Panc1 (cell line): ENCODE measurements at places on chromosomes 7 and 10.
A peak's percentile ranks its signal among the peaks of the same experiment; 100 is the strongest.

- no peak for DNase-seq
Observed at GRCh38 chr7:21300692-21301091, 127.2 kb upstream of the SP4 start.

DNA sequence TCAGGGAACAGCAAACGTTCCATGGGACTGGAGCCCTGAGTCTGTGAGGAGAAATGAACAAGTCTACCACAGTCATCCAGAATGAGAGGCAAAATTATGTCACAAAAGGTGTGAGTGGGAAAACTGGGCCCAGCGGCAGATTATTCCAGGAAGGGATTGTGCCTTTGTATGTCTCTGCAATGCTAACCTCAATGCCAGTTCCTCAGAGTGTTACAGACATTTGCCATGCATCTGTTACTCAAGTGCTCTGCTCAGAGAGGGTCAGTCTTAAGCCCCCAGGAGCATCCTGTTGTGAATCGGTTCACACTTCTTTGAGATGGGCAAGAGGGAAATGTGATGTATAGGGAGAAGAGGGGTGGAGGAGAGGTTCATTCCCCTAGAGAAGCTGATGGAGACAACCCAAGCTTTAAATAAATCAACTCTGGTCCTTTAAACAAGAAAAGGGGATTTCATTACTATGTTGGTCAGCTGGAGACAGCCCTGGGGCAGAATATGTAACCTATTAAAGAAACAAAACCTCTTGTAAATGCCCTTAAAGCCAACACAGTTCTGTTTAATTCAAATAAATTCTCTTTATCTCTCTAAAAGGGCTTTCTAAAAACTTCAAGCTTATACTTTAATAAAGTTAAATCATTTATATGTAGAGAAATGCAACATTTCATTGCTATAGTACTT lies 85.9 kb upstream of the GRB10 start:
- DNase-seq: no peak

- DNase-seq: no peak
Observed at GRCh38 chr10:72561745-72562166, 64.1 kb downstream of the MICU1 start.

DNA sequence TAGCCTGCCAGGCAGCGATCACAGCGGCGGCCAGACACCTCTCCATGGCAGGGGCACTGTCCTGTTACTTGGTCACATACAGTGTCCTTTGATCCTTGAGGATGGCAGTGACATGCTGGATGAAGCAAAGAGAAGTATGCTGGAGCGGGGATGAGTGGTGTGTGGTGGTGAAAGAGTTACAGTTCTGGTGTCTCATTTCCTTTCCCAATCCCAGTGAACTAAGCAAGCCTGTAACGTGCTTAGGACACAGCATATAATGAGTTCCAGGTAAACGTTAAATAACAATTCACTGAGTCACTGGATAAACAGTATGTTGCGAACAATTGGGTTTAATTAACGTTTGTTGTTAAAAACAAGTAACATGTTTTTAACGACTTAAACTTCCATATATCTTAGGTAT lies 63.5 kb upstream of the LAMB1 start:
- DNase-seq: no peak

- no peak for DNase-seq
Observed at GRCh38 chr10:79127151-79127961, 58.6 kb downstream of the ZMIZ1 start.

DNA sequence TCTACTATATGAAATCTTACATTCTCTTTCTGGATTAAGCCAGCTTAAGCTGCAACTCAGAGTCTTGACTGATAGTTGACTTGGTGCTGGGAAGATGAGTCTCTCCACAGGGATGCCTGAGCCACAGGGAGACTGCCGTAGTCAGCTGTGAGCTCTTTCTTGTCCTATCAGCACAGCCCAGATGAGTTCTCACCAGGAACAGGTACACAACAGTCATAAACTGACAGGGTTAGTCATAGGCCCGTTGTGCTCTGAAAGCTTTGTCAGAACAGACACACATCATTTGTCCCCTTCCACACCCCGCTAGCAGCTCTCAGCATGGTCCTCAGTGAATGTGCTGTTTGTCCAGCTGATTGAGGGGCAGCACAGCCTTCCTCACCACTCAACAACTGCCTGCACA lies 221.6 kb downstream of the RPS24 start:
- no peak for DNase-seq

GRCh38 chr10:7054915-7055314 lies 355.9 kb downstream of the SFMBT2 start:
- no peak for DNase-seq

- peak; percentile 32 for DNase-seq
Observed at GRCh38 chr10:132575320-132576201, 38.0 kb downstream of the INPP5A start.

DNA sequence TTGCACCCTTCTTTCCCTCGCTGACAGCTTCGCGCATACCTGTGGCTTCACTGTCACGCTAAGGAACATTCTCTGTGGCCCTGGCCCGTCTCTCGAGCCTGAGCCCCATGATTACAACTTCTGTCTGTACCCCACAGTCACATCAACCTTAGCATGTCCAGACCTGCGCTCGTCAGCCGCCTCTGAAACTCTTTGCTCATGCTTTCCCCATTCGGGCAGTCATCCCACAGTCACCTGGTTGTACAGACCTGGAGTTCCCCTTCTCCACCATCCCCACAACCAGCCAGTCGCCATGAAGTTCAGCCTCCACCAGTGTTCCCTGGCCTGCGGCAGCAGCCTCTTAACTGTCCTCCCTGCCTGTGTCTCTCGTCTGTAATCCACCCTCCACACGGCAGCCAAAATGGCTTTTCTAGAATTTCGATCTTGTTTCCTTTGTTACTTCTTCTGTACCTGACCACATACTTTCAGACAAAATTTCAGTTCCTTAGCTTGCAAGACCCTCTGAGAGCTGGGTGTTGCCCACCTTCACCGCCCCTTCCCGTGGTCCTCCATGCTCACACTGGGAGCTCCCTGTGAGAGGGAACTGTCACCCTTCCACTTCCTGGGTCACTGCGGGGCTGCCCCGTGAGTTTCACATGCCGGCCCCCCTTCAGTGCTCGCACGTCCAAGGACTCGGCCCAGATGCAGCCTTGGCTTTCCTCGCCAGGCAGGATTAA lies 229.2 kb downstream of the CELF2 start:
- DNase-seq: no peak

GRCh38 chr10:3408603-3409365 lies 236.2 kb upstream of the PITRM1 start:
- no peak for DNase-seq

DNA sequence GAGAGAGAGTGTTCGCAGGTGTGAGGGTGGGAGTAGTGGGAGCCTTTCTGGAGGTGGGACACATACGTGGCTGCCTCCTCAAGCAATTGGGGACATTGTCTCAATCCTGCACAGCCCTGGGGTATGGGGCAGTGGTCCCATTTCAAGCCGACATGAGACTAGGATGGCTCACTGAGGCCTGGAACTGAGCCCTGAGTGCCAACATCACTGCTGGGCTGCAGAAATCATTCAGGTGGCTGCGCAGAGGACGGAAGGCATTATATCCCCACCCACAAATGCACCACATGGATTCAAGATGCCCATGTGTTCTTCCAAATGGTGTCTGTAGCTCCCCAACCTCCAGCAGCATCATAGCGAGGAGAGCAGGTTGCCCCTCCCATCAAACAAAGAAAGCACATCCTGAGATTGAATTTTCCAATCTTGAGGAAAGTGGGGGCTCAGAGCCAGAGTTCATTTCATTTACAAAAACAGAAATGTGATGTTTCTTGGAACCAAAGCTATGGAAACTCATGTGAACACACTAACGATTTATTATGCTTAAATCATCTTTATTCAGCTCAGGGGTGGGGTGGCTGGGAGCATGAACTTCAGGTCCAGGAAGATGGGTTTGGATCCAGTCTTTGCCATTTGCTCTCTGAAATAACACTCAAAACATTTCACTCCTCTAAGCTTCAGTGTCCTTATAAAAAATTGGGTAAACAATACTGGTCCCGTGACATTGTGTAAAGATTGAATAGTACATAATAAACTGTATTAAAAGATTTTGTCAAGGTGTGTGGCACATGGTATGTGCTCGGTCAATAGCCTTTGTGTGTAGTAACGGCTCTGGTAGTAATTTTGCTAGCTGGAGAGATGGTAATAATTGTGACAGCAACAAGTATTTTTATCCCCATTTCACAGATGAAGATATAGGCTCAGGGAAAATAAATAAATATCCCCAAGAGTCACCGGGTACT lies 4.6 kb downstream of the SFTPA2 start:
- DNase-seq: no peak

- no peak for DNase-seq
Observed at GRCh38 chr7:80937336-80937735, 18.5 kb upstream of the SEMA3C start.

GRCh38 chr10:129330211-129330610 lies 136.8 kb upstream of the MGMT start:
- no peak for DNase-seq

DNA sequence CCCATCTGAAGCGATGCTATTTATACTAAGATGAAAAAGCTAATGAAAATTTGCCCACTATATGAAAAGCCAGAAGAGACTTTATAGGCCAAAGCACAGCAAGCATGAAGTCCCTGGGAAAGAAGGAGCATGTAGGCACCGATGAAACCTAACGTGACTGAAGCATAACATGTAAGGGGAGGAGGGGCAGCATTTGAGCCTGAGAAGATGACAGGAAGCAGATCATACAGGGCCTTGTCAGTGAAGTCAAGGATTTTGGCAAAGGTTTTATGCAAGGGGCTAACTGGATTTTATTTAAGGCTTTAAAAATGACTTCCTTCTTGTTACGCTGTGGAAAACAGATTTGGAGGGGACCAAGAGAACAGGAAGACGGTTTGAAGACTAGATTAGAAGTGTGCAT lies 744.0 kb downstream of the PHTF2 start:
- no peak for DNase-seq

DNA sequence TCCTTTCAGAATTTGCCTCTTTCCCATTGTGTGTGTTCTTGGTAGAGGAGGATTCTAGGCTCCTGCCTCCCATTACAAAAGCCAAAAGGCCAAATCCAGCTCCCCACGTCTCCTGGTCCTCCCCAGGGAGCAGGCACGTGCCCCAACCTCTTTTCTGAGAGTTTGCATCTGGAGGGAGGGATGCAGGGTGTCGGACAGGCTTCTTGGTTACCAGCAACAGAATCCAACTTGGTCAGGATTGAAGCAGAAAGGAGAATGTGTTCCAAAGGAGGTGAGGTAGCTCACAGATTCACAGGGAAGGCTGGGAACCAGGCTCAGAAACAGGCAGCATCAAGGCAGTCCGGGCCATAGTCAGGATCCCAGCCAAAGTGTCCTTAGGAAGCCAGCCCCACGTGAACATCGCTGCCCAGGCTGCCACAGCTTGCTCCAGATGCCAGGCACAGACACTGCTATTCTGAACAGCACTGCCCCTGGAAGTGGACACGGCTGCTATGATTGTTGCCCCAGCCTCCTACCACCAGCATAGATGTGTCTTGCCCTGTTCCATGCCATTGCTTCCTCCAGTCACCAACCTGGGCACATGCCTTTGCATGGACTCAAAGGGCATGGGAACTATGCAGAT lies 264.2 kb upstream of the ZMIZ1 start:
- no peak for DNase-seq

GRCh38 chr10:95976362-95977229 lies 66.8 kb upstream of the CCNJ start:
- DNase-seq: no peak

DNA sequence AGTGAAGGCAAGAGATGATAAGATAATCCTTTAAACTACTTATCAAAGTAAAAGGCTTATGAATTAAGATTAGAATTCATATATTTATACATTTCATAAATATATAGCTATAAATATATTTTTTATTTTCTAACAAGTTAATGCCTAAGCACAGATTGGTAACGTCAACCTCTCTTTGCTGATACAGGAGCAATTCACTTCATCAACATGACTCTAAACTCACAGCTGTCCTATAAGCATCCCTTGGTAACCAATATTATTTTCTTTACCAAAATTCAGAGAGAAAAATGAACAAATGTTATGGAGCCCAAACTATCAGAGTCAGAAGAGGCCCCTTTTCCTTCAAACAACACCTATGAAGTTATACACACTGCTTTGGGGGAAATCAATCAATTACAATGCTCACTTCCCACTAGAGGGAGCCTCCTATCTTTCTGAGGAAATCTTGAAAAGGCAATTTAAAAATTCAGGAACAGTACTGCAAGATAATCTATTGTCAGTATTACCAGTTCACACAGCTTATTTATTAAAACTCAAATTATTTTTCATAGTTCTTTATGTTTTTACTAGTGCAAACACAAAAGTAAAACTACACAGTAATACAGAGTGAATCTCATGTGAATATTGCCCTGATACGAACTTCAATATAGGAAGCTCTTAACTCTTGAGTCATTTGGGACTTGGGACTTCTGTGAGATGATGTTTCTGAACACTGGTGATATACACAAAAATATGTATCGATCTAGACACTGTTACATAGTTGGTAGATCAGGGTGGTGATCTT lies 51.0 kb upstream of the NOBOX start:
- DNase-seq: no peak

GRCh38 chr7:122550545-122550944 lies 148.4 kb downstream of the RNF133 start:
- no peak for DNase-seq

DNA sequence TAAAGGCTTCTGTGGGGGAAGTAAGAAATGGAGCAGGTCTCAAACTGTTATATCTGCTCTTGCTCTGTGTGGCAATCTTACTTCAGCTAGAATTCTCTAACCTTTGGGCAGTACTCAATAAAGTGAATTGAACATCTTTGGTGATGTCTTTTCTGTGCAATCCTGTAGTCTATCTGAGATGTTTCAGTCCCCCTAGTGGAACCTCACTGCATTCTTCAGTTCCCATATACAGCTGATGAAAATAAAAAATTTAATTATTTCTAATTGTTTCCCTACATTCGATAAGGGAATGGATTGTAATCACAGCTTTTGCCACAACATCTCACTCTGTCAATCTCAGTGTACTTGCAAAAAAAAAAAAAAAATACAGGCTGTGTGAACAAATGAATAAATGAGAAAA lies 522.6 kb downstream of the DNAJB9 start:
- no peak for DNase-seq

DNA sequence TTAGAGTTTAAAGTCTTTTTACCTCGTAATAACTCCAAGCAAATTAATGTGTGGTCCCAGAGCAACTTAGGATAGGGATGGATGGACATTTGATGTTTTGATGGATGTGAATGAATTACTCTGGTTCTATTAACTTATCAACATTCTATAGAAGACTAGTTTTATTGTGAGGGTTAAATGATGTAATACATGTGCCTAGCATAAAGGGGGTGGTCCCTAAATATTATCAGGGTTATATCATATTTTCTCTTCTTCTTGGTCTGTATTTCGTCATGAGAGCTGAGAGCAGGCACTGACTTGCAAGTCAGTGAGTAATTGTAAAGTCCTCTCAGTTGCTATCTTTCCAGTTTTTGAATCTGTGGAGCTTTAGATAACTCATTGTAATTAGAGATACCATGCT lies 219.3 kb downstream of the GATA3 start:
- DNase-seq: no peak

DNA sequence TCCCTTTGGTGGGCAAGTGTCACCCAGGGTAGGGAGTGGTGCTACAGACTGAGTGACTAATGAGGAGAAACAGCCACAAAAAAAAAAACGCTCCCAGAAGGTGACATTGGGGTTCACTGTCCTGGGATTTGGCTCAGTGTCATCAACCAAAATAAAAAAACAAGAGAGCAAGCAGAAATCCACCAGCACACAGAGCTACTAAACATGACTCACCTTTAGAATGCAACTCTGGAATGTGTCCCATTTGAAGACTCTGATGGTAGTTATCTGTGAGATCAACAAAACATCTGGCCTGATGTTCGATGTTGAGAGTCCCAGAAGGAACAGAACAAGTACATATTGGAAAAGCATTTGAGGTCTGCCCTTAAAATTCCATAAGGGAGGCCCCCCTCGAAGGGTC lies 200.3 kb upstream of the LYZL2 start:
- no peak for DNase-seq

GRCh38 chr10:63120554-63120953 lies 12.6 kb upstream of the NRBF2 start:
- no peak for DNase-seq
